ENCODE measurements at places on chromosomes 12 and 14. TPM values are rescaled to one million over a fixed set of nuclear protein-coding genes. Genes with fewer than 3 reads are reported as not detected.

The HCAR1 gene
- total RNA-seq, result 10.1 TPM

The CLEC2B gene
- total RNA-seq, result 44.6 TPM

The KRT71 gene
- total RNA-seq, result not detected

The CMKLR1 gene
- 107 TPM for total RNA-seq

The FOXA1 gene
- total RNA-seq, result not detected

The GPD1 gene
- total RNA-seq, result 0.26 TPM

The ELK3 gene
- 81.2 TPM for total RNA-seq
